ENCODE measurements at places on chromosomes 4 and X.

- DNase-seq, result no peak
Measured at GRCh38 chrX:107420571-107420970, 28.9 kb upstream of the FRMPD3 start.

- no peak for DNase-seq
Measured at GRCh38 chr4:88109123-88109881, 49.1 kb downstream of the ABCG2 start.

DNA sequence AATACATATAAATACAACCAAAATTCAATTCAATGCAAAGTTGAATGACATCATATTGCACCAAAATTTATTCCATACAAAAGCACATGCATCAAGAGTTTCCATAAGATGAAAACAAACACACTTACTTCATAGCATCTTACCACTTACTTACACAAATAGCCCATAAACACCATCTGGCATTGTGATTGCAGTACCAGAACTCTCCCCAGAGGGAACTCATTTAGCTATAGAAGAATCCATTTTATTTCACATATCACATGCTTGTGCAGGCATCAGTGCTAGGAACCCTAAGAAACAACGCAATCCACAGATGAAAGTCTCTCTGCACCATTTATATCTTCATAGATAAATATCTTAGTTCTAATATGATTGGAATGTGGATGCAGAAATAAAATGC lies 77.9 kb downstream of the SLC7A11 start:
- no peak for DNase-seq

DNA sequence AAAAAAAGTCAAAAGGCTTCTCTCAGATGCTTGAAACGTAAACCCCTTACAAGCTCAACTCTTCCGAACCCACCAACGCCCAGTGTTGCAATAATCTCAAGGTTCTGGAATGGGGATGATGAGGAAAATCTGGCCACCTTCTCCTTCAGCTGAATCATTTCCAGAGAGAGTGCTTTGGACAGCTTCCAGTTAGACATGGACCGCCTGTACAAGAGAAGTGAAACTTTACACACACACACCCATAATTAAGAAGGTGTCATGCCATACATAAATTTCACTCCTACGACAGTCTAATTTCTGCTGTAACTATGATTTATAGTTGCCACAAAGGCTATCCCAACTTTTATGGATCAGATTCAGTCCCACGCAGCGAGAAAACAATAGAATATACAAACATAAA lies 72.3 kb downstream of the PRKG2 start:
- DNase-seq, result no peak

DNA sequence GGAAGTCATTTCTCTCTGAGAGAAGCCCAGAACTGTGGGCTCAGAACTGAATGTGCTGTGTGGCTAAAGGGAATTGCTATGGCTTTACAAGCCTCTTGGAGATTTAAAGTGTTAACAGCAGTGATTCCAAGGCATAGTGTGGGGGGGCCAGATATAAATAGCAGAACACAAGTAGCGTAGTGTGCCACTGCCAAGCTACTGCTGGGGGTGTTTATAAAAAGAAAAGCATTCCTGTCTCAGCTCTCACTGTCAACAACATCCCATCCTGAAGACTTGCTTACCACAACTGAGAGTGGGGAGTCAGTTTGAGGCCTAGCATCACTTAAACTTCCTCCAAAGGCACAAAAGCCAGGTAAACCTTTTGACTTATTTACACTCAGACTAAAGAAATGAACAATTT lies at the start of gene ART3:
ART3 (plus strand) TSS at position 242 of the 400 bp plus-strand sequence. CDS start 1,181 bp downstream, outside the sequence.
- DNase-seq, result no peak

- no peak for DNase-seq
Measured at GRCh38 chrX:78527818-78528217, 131.3 kb downstream of the RTL3 start.

GRCh38 chr4:15042529-15043167 lies 40.4 kb downstream of the CPEB2 start:
- no peak for DNase-seq

DNA sequence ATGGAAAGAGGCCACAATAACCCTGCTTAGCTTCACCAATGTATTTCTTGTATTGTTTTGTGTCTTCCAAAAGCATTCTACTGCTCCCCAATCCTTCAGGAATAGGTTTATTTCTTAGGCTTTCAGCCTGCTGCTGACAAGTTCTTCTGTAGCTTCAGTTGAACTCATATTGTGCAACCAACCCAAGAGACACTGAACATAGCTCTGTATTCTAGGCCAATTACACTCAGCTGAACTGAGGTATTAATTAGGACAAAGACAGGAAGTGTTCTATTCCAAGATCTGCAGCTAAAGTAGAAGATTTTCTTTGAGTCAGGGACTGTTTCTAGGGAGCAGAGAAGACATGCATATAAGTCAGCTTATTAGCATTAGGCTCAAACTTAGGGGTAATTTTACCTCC lies 151.8 kb downstream of the LHFPL1 start:
- DNase-seq, result no peak

DNA sequence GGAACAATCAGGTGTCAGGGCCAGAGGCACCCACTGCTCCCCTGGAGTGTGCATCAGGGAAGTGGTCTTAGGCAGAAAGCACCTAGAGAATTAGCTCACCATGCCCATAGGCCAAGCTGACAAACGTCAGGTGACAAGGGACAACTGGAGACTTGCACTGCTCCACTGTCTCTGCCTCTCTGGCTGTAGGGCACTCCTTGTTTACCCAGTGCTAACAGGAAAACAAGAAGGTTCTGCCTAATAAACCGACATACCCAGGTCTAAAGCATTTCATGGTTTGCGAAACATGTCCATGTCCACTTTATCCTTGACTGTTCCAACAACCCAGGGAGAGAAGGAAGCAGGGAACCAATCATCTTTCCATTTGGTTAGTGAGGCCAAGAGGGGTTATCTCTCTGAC lies 92.5 kb upstream of the MAMLD1 start:
- no peak for DNase-seq

DNA sequence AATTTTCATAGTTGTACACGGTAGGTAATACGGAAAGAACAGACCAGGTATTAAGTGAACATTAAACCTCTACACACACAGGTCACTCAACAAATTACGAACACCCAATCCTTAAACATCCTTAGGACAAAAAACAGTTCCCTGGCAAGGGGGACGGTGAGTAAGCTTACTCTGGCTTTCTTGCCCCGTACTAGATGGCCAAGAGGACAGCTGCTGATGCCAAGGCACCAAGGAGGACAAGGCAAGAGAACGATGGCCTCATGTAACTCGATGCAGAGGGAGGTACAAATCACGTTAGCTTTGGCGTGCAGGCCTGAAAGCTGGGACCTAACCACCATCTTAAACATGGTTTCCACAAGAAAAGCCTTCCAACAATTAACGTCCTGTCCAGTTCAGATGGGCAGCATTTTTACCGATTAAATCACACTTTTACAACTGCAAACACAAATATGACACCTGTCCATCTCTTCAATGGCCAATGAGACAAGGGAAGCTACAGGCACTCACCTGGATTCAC lies 23.7 kb downstream of the FAT1 start:
- DNase-seq, result no peak

DNA sequence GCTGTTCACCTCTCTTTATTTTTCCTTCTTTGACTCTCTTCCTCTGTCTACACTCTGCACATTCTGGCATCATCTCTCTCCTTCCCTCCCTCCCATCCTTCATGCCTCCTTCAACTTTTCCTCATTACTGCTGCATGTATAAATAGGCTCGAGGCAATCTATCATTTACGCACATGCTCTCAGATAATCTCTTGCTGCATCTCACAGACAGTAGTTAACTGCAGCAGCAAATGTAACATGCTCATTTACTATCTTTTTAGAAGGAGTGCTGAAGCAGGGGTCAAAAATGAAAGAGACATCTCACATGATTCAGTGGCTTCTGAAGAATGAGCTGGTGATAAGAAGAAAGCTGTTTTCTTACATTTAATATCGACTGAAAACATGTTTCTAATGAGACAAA lies 127.7 kb downstream of the RASL11B start:
- no peak for DNase-seq

DNA sequence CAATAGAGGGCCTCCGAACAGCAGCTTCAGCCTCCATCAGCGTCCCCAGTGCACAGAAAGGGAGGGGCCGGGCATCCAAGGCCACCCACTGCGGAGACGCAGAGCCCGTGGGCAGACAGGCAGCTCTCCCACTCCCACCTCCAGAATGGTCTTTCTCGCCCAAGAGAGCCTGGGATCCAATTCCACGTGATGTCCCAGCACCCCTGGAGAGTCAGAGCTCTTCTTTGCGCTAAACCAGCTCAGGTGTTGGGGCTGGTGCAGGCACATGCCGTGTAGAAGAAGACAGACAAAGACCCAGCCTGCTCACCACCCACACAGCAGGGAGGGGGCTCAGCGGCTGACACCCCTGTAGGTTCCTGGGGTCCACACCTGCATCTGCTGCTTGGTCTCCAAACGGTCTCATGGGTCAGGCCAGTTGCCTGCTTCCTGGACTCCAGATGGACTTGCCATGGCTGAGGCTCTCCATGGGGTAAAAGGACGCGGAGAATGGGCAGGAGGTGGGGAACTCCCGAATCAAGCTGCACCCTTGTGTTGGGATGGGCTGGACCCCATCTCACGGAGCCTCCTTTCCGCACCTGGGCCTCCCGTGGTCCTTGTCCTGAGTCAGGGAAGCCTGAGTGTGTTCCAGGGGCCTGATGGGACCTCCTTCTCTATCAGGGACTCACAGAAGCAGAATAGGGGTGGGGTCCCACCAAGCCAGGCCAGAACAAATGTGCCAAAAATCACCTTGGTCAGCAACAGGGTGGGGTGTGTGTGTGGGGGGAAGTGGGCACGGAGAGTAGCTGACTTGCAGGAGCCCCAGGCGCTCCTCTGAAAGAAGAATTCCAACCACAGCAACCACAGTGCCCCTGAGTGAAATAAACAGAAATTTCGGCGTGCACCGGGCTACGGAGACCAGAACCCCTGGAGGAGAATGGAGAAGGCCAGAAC lies 11.6 kb upstream of the ASMTL start:
- no peak for DNase-seq

DNA sequence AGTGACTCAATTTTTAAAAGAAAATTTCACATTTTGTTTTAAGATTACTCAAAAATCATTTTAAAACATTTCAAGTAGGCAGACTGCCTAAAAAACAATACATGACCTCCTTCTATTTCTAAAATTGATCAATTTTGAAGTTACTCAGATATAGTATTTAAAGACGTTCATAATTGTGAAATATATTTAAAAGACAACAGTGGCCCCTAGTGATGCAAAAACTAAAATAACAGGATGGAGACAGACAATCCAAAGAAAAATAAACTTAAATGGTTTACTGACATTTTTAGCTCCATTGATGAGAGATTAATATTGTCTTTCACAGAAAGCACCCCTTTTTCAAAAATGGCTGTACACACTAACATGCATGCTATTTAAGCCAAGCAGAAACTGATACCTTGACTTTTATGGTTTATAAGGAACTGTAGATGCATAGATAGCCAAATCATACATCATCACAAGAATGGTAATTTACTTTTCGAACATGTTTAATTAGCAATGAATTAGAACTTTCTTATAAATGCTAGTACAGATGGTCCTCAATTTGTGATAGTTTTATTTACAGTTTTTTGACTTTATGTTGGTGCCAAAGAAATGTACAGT lies 69.8 kb upstream of the FAT4 start:
- no peak for DNase-seq

- DNase-seq, result no peak
Measured at GRCh38 chr4:180203349-180203748, 2039.9 kb upstream of the TENM3 start.

GRCh38 chr4:181685461-181685860 lies 557.7 kb upstream of the TENM3 start:
- DNase-seq, result no peak

DNA sequence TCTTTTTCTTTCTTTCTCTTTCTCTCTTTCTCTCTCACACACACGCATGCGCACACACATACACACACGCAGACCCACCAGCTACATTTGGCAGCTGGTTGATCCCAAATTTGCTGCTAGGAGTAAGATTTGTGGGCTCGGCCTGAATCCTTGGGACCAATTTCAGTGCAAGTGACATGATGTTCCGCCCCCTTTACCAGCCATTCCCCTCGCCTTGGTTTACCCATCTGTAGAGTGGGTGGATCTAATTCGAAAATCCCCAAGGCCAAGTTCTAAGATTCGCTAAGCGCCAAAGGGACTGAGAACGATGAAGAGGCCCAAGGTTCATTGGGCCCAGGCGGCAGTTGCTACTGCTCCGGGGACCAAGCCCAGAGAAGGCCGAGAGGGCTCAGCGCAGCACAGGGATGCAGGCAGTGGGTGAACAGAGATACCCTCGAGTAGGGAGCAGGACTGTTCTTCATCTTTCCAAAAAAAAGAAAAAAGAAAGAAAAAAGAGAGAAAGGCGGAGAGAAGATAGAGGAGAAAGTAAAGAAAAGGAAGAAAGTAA lies 5.8 kb downstream of the NKX3-2 start:
- no peak for DNase-seq

All from stimulated activated CD8-positive, alpha-beta memory T cell treated with anti-CD3 and anti-CD28 coated beads, Interleukin-15, amount 100 ng/mL, for 24 hours (primary cell).